ENCODE measurements at places on chromosomes 11 and 22. TPM values are rescaled to one million over a fixed set of nuclear protein-coding genes. Genes with fewer than 3 reads are reported as not detected.

EIF1AD gene
- 22.2 TPM for total RNA-seq

SLC25A18 gene
- total RNA-seq = 0.96 TPM

RAB36 gene
- total RNA-seq = 1.4 TPM

SLC1A2 gene
- total RNA-seq = 1.7 TPM

CCDC87 gene
- 0.62 TPM for total RNA-seq

RAG2 gene
- not detected for total RNA-seq

GRIK4 gene
- total RNA-seq = 1.0 TPM

MS4A3 gene
- total RNA-seq = not detected

PTPN5 gene
- 1.3 TPM for total RNA-seq

HEPN1 gene
- total RNA-seq = not detected

C11orf97 gene
- total RNA-seq = not detected

TP53I11 gene
- total RNA-seq = 50.9 TPM

ALX4 gene
- total RNA-seq = not detected

- peak; percentile 80 for DNase-seq
Observed at GRCh38 chr22:26671317-26672059, 14.1 kb downstream of the MIAT start.

DNA sequence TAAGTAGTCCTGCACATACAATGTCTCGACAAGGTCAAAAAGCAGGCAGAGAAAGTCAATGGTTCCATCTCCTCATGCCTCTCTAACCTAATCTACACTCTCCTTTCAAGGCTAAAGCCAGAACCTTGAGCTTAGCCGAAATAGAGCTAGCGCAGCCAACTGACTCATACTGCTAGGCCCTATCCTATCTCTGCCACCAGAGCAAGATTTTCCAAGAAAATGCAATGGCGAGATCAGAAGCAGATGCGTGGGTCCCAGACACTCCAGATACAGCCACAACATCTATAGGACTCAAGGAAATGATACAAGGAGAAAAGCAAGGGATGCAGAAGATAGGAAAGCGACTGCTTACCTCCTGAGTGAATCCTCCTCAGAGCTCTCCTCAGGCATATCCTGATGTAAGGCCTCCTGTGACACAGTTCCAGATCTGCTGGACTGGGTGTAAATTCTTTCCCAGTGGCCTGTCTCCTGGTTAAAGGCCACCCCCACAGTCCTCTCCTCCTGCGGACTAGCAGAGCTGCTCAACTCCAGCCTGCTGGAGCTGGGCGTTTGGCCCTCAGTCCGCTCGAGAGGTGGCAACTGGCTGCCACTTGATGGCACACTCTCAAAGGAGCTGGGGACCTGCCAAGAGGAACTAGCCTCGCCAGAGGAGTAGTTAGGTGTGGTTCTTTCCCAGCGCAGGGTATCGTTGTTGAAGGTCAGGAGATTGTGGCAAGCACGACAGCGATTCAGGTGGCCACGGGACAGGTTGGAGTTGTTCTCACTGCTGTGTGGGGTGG, 52.0 kb downstream of the AMBRA1 start:
- DNase-seq = peak; percentile 70

DNA sequence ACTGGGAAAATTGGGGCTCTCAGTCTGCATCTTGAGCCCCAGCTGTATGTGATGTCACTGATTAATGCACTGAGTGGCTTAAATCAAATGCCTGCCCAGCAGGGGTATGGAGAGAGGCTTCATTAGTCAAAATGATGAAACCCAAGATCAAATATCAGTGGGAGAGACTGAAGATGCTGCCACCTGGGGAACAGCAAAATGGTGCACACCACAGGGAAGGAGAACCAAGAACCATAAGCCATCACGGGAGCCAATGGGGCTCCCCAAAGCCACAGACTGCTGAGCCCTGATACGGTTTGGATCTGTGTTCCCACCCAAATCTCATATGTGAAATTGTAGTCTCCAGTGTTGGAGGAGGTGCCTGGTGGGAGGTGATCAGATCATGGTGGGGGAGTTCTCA, 85.6 kb downstream of the CTTN start:
- peak; percentile 5 for DNase-seq

- no peak for DNase-seq
Observed at GRCh38 chr11:47819743-47820142, 28.4 kb downstream of the NUP160 start.

- no peak for DNase-seq
Observed at GRCh38 chr11:133070791-133071190, 461.5 kb downstream of the OPCML start.

DNA sequence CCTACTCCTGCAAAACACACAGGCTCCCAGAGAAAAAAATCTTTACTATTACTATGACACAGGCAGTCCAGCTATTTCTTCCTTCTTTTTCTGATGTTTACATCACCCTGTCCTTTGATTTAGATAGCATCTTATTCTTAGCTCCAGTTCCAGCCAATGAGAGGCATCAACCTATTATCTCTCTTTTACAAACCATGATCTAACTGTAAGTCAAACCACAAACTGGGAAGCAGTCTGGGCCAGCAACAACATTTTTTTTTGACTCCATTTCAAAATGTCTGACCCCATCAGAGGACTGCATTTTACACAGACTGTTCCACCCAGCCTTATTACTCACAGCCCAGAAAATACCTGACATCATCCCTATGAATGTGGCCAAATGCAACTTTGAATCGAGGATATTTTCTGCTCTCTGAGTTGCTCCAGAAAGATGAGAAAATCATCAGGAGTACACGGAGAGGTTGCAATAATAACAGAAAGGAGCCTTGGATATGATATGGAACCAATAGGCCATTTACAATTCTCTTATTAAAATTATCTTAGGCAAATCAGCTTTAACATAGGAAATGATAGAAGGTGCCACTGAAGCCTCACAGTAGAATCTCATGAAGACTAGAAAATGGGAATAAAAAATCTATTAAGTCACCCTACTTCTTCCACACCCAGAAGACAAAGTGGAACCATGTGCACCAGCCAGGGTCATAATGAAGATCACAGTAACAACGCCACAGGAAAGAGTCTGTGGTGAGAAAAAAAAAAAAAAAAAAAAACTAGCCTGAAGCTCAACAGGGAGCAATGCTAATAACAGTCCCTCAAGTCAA, 21.2 kb downstream of the TBRG1 start:
- no peak for DNase-seq

- no peak for DNase-seq
Observed at GRCh38 chr11:133904818-133905515, 51.8 kb downstream of the IGSF9B start.

DNA sequence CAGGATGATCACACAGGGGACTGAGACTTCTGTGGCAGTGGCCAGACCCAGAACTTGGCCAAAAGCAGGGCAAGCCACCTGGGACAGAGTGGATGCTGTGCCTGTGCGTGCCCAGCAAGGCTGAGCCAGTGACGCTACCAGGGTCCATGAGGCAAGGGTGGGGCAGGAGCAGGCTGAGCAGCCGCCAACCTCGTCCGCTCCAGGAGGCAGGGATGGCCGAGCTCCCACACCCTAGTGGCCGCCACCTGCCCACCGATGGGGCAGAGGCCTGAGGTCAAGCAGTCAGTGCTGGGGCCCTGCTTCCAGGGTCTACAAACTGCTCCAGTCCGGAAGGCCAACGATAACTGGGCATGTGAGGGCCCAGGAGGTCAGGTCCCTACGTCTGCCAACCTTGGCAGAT, 7.3 kb downstream of the KRTAP5-9 start:
- DNase-seq = no peak

GRCh38 chr22:43036282-43036829, 21.4 kb upstream of the PACSIN2 start:
- DNase-seq = peak; percentile 86

DNA sequence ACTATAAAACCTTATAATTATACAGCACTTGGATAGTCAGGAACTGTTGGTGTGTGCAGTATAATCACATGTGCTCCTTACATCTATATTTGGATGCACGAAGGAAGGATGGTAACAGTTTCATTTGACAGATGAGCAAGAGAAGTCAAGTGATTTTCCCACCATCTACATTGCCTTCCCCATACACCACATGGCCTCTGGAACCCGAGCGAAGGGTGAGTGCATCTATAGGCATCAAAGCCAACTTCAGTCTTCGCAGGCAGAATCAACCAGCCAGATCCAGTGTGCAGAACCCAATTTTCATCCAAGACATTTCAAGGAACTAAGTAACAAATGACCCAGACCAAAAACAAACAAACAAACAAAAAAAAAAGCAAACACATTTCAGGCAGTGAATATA, 85.1 kb upstream of the BLID start:
- no peak for DNase-seq

- peak; percentile 54 for DNase-seq
Observed at GRCh38 chr11:8080674-8081590, at the start of gene TUB. Gene TUB (plus strand): TSS chr11:8081211. CDS start chr11:8081511, 300 bp downstream.

DNA sequence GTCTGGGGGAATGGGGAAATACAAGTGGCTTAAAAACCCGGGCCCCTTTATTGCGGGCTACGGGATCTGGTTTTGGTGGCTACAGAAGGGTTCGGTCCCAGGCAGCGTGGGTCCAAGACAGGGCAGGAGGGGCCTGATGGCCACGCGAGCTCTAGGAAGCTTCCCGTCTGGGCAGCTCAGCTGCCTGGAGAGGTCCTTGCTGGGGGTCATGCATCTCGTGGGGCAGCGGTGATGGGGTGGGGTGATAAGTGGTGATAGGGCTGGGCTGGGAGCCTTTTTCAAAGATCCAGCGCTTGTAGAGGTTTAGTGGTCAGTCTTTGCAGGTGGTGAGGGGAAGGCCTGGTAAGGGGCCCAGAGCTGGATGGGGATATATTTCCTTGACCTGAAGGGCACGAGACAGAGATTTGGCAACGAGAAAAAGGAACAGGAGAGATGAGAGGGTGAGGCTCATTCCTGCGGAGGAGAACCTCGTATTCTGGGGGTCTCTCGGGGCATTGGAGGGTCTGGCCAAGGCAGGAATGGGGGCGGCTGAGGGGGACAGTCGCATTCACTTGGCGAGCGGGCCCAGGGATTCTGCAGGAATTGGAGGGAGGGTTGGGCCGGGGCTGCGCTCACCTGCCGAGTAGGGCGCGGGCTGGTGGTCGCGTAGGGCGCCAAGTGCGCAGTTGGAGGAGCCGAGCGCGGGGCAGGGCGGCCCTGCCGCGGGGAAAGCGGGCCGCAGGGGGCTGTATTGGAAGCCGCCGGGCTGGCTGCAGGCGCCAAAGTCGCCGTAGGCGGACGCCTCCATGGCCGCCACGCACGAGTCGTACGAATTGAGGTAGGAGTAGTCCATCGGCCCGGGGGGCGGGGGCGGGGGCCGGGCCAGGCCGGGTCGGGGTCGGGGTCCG, 560 bp downstream of the PHOX2A start:
- no peak for DNase-seq

DNA sequence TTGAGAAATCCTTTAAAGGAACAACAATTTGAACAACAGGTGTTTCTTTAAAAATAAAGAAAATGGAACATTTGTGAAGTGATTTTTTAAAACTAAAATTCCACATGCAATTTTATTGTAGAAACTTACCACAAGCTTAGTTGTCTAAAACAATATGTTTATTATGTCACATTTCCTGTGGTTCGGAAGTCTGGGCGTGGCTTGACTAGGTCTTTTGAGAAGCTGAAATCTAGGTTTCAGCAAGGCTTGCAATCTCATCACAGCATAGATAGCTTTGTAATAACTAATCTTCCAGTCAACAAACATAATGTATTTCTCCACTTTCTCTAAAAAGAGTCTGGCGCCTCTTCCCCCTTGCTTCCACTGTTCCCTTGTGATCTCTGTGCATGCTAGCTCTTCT, 27.0 kb downstream of the MS4A6A start:
- DNase-seq = no peak

- peak; percentile 74 for DNase-seq
Observed at GRCh38 chr11:121112498-121113455, 11.7 kb downstream of the TECTA start.

DNA sequence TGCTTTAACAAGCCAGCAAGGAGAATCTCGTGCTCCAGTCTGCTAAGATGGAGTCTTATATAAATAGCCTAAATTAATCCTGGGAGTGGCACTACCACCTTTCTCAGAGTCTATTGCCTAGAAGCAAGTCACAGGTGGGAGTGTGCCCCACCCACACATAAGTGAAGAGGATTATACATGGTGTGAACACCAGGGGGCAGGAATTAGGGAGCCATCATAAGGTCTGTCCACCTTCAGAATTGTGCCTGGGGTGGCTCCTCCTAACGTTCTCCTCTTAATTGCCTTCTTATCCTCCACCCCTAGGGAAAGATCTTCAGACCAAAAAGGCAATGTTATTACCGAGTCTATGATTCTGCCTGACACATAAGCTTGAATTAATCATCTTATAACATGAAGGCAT, 276.8 kb upstream of the SESN3 start:
- no peak for DNase-seq

- no peak for DNase-seq
Observed at GRCh38 chr11:112537846-112538330, 277.2 kb upstream of the PLET1 start.

GRCh38 chr22:41826430-41827383, 6.2 kb upstream of the SREBF2 start:
- no peak for DNase-seq

DNA sequence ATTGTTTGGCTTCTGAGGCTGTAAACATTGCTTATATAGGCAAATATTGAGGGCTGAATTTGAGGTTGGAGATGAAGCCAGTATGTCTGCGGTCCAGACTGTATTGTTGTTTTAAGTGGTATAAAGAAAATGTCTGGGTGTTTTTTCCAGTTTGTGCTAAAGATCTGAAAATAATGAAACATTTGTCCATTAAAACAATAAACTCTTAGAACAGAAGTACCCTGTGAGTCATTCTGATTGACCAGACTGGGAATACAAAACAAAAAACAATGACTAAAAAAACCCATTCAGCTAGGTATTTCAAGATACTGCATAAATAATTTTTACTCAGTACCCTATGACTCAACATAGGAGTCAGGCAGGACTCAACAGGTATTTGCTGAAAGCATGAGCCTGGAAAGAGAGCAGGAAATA, 20.4 kb downstream of the ALKBH8 start:
- no peak for DNase-seq

GRCh38 chr11:2580061-2580421, 119.8 kb downstream of the KCNQ1OT1 start:
- DNase-seq = peak; percentile 6

- no peak for DNase-seq
Observed at GRCh38 chr22:16959345-16959930, 48.6 kb downstream of the GAB4 start.

DNA sequence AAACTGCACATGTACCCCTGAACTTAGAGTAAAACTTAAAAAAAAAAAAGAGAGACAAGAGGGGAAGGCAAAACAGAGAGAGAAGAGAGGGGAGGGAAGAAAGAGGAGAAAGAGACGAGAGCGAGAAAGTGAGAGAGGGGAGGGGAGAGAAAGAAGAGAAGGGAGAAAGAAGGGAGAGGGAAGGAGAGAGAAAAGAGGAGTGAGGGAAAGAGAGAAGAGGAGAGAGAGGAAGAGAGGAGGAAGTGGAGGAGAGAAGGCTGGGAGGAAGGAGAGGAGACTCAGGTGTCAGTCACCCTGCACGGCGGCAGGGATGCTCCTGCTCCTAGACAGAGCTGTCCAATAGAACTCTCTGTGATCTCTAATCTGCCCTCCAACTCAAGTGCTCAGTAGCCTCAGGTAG, 248.3 kb downstream of the MIAT start:
- no peak for DNase-seq
